ENCODE measurements at places on chromosomes 16 and 17.
A peak's percentile ranks its signal among the peaks of the same experiment; 100 is the strongest.

GRCh38 chr16:12682432-12683165, 121.1 kb downstream of the CPPED1 start:
- no peak for DNase-seq

DNA sequence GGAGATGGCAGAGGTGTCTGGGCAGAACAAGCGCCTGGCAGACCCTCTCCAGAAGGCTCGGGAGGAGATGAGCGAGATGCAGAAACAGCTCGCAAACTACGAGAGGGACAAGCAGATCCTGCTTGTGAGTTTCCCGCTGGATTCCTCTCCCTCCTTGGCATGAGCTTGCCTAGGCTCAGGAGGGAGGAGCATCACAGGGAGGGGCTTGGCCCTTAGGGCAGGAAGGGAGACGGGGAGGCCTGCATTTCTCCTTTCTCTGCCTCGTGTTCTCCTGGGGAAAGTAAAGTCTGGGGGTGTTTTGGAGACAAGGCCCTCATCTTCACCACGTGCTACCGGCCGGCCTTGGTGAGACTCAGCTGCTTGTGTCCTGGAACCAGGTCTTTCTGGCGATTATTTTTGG, 18.0 kb upstream of the DBNDD1 start:
- no peak for DNase-seq

GRCh38 chr17:67415291-67415690, 38.2 kb downstream of the PITPNC1 start:
- no peak for DNase-seq

DNA sequence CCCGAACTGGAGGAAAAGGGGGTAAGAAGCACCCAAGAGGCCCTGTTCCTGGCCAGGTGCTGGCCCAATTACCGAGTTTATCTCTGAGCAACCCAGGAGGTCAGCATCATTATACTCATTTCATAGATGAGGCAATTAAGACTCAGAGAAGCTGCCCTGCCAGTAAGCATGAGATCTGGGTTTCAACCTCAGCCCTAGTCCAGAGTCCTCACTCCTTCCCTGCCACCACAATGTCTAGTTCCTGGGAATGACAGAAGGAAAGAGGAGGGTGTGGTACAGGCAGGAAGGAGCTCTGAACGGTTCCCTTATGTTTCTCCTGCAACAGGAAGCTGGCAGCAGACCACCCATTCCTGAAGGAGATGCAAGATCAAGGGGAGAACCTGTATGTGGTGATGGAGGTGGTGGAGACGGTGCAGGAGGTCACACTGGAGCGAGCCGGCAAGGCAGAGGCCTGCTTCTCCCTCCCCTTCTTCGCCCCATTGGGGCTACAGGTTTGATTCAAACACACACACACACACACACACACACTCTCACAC, 7.4 kb downstream of the GSDMA start:
- no peak for DNase-seq

GRCh38 chr17:34579017-34579946, at the start of gene TMEM132E:
TSS of gene TMEM132E (plus strand) at chr17:34579582. CDS start at chr17:34581077, 1,495 bp downstream.
- no peak for DNase-seq

DNA sequence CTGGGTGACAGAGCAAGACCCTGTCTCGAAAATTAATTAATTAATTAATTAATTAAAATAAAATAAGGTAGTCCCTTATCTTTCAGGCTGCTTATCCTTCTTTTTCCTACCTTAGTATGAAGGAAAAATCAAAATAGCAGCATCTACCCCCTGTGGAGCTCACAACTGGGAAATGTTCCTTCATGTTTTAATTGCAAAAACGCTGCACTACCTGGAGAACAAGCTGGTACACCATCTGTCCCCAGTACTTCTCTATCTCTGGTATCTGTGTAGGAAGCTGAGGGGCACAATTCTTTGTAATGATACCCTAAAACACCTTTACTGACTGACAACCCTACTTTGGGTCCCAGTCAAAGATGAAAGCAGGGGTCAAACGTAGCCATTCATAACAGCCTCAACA, 55.1 kb upstream of the MNT start:
- no peak for DNase-seq

DNA sequence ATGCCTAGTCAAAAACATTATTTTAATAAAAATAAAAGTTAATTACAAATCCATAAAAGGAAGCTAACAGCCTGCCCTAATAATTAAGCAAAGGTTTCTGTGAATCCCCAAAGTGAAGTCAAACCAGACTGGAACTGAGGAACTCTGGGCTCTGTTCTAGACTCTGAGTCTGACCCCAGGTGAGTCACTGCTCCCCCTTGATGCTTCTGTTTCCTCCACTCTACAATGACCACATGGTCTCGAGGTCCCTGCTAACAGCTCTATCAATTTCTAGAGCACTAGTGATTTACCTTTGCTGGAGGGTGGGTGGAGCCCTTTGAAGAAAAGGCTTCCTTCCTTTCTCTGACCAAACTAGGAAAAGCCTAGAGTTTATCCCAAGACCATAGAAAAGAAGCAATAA, 32.4 kb downstream of the XPO6 start:
- DNase-seq: no peak

GRCh38 chr16:4692460-4693295, 684 bp upstream of the NUDT16L1 start:
- peak; percentile 18 for DNase-seq

DNA sequence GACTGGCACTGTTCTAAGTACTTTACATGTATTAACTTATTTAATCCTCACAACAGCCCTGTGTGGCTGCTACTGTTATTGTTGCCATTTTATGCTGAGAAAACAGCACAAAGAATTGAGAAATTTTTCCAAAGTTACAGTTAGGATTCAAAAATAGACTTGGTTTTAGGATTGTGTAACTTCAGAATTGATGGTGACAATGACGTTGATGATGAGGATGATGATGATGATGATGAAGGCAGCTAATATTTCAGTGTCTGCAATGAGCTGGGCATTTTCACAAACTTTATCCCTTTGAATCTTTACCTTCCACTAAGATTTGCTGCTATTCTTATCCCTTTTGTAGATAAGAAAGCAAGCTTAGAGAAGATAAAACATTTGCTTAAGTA, 22.1 kb downstream of the PRKCB start:
- no peak for DNase-seq

GRCh38 chr16:65598621-65599020, 476.8 kb upstream of the CDH11 start:
- DNase-seq: no peak

DNA sequence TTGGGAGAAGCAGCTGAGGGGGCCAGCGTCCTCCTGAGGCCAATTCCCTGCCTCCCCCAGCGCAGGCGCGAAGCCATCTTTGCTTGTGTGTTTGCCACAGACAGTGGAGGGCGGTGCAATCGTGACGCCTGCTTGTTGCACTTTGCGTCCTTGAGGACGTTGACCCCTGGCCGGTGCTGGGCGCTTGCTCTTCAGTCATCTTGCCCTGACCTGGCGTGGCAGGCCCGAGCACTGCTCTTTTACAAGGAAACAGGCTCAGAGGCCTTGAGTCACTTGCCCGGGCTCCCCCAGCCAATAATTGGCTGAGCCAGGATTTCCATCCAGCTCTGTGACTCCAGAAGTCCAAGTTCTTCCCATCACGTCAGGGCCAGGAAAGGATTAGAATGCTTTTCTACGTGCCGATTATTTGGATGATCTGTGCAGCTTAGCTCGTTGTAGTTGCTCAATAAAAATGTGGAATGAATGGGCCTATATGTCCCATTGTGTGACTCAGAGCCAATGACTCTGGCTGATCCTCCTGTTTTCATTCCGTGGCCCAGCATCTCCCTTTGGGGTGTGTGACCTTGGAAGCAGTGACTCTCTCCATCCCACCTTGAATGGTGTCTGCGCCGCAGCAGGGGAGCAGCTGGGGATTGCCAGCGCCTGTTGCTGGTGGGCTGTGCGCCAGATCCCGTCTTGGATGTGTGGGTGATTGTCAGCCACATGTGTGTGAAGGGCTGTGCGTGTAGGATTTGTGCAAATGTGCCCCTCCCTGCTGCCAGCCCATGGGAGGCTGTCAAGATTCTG, 214.1 kb downstream of the SEC14L1 start:
- no peak for DNase-seq

DNA sequence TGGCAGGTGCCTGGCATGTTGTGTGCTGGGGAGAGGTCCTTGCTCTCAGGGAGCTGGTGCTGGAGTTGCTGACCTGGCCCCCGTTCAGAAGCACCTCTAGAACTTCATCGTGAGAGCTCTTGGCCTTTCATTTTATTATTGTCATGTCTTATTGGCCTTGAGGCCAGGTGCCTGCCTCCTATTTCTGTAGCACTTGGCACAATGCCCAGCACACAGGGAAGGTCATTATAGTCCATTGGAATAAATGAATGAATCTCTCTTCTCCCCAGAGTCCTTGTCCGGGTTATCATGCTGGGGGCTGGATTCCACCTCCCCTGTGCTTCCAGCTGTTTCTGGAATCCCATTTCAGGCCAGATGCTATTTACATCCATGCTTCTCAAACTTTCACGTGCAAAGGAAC, 169.2 kb downstream of the HAPSTR1 start:
- no peak for DNase-seq

- DNase-seq: no peak
Observed at GRCh38 chr17:61479493-61480413, 27.5 kb downstream of the TBX4 start.

DNA sequence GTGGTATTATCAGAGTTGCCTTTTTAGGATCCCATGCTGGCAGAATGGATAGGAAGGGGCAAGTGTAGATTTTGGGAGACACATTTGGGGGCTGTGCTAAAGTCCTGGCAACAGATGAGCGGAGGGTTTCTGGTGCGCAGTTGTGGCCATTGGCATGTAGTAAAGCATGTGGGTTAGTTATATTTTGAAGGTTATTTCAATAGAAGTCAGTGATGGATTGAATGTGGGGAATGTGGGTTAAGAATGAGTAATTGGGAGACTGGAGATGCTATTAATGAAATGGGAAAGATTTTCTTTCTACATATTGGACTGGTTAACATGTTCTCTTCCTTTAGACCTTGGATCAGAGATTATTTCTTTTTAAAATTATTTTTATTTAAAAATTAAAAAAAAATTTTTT, 10.0 kb downstream of the DUS2 start:
- DNase-seq: no peak

GRCh38 chr17:82793974-82794630, 42.2 kb downstream of the TBCD start:
- no peak for DNase-seq

- peak; percentile 88 for DNase-seq
Observed at GRCh38 chr16:19696328-19696727, 21.7 kb downstream of the KNOP1 start.

DNA sequence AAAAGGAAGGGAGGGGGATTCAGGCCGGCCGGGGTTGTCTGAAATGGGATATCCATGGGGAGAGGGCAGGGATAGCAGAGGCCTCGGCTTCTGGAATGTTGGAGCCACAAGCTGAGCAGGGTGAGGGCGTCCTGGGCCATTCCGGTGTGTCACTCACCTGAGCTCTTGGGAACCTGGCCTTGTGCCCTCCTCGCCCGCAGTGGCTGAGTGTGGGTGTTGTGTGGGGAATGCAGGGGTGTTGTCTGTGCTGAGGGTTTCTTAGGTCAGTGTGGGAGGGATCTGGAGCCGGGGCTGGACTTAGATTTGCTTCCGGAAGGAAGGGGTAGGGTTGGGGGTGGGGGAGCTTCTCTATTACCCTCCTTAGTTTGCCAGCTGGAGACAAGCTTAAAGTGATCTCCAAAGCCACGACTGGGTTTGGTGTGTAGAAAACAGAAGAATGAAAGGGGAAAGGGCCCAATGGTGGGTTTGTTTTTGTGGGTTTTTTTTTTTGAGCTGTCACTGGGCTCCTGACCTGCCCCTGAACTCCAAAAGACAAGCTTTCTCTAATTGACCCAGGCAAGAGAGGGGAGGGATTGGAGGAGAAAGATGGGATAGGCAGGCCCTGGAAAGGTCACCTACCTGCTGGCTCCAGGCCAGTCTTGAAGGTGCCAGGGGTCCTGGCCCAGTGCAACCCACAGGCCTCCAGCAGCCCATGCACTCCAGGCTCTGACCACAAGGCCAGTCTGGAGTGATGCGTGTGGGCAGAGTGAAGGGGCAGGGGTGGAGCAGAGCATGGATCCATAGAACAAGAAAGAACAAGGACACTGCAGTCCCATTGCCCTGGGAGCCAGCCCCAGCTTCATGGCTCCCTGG, at the start of gene SULT1A2:
Gene SULT1A2 (minus strand): TSS at position 211 of the 852 bp plus-strand sequence. CDS start 1,120 bp downstream, outside the sequence.
- peak; percentile 49 for DNase-seq

DNA sequence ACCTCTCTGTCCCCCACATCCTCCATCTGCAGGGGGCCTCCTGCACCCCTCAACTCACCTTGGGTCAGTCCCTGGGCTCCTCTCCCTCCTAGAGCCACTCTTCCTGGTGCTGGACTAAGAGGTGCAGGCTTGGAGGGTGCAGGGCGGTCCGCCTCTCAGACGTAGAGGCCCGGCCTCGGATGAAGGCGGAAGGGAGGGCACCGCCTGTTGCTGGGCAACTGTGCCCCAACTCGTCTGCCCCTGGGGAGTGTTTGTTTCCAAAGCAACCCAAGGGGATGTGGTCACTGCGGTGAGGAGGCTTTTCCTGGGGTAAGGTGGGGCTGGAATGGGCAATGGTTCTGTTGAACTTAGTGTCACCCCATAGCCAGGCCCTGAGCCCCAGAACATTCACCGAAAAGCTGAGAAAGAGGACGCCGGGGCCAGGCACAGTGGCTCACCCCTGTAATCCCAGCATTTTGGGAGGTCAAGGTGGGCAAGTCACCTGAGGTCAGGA, at the start of gene C16orf54:
Gene C16orf54 (minus strand): TSS at position 138 of the 493 bp plus-strand sequence. CDS start 1,039 bp downstream, outside the sequence.
- peak; percentile 48 for DNase-seq

DNA sequence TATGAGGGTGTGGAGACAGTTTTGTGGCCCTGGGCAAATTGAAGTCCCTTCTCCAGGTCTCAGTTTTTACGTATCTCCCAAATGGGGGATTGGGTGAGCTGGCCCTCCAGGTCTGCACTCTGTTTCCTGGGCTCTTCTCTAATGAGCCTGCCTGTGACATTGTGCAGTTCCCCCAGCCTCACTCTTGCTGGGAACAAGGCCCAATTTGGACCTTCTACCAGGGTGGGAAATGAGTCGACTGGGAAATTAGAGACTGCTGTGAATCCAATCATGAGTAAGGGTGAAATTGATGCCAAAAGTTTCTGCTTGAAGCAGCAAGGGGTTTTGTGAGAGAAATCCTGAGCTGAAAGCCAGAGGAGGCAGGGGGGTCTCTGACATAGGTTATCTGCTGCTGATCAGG, 71.5 kb upstream of the KSR1 start:
- no peak for DNase-seq

GRCh38 chr16:50683689-50684374, 2.7 kb upstream of the SNX20 start:
- peak; percentile 76 for DNase-seq

DNA sequence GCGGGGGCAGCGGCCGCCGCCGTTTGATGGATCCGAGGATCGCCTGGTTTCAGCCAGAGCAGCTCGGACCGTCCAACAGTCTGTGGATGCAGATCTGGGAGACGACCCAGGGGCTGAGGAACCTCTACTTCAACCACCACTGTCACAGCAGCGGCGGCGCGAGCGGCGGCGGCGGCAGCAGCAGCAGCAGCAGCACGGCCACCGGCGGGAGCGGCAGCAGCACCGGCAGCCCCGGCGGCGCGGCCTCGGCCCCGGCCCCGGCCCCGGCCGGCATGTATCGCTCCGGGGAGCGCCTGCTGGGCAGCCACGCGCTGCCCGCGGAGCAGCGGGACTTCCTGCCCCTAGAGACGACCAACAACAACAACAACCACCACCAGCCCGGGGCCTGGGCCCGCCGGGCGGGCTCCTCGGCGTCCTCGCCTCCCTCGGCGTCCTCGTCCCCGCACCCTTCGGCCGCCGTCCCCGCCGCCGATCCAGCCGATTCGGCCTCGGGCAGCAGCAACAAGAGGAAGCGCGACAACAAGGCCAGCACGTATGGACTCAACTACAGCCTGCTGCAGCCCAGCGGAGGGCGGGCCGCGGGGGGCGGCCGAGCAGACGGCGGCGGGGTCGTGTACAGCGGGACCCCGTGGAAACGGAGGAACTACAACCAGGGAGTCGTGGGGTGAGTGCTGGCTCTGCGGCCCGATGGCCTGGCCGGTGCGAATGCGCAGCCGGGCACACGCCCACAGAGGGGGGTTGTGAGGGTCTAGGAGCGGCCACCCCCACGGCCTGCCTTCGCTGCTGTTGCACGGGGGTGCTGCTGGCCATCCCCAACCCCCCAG, 702 bp downstream of the TENT4B start:
- peak; percentile 45 for DNase-seq
